NCI-H524 (cell line): ENCODE measurements at places on chromosomes 12 and 14.

- DNase-seq: no peak
Measured at GRCh38 chr12:101764051-101764792, 25.0 kb upstream of the SYCP3 start.

GRCh38 chr12:88299567-88300101, 157.5 kb downstream of the TMTC3 start:
- no peak for DNase-seq

- DNase-seq: no peak
Measured at GRCh38 chr12:26691234-26691970, 141.6 kb downstream of the ITPR2 start.

- DNase-seq: peak; percentile 64
Measured at GRCh38 chr14:100376751-100377171, 53.6 kb downstream of the SLC25A47 start.

- DNase-seq: no peak
Measured at GRCh38 chr12:9668161-9669018, 1.1 kb upstream of the CLEC2D start.

- DNase-seq: peak; percentile 46
Measured at GRCh38 chr14:55301437-55302121, 30.4 kb downstream of the FBXO34 start.

DNA sequence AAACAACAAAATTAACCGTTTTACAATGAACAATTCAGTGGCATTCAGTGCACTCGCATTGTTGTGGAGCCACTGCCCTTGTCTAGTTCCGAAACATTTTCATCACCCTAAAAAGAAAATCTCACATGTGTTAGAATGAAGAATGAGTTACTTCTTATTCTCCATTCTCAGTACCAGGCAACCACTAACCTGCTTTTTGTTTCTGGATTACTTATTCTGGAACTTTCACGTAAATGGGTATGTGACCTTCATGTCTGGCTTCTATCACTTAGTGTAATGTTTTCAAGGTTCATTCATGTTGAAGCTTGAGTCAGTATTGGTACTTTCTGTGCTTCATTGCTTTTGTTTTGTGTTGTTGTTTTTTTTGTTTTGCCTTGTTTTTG, 15.6 kb downstream of the RCOR1 start:
- DNase-seq: no peak

DNA sequence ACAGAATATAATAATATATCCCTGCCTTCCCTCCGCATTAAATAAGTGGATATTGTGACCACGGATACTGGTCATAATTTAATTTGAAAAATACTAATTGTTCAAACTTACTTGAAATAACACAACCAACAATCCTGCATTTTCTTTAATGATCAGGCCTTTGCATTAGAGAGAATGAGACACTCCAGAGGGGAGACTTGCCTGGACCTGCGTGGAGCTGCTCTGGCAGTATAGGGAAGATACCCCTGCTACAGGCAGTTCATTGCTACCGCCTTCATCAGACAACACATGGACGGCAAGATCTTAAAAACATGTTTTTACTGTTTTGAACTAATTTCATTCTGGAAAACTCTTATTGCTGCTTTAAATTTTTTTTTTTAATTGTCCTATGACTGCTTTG, 211.0 kb upstream of the FAR2 start:
- DNase-seq: no peak

- no peak for DNase-seq
Measured at GRCh38 chr12:67716817-67717216, 68.3 kb downstream of the DYRK2 start.

- peak; percentile 60 for DNase-seq
Measured at GRCh38 chr12:84842406-84843013, 70.1 kb downstream of the SLC6A15 start.

DNA sequence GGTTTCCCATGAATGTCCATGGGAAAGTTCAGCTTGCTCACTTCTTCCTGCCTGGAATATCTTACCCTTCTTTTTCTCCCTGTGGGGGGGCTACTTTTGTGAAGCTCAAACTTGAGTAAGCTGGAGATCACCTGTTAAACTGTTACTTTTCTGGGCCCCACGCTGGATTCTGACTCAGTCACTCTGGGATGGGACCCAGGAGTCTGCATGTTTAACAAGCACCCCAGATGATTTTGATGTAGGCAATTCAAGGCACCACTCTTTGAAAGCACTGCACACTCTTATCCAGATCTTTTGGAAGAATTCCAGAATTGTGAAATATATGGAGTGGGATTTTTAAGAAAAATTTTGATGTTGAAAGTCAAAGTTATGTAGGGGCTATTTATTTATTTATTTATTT, 46.3 kb upstream of the IGF1 start:
- DNase-seq: no peak

DNA sequence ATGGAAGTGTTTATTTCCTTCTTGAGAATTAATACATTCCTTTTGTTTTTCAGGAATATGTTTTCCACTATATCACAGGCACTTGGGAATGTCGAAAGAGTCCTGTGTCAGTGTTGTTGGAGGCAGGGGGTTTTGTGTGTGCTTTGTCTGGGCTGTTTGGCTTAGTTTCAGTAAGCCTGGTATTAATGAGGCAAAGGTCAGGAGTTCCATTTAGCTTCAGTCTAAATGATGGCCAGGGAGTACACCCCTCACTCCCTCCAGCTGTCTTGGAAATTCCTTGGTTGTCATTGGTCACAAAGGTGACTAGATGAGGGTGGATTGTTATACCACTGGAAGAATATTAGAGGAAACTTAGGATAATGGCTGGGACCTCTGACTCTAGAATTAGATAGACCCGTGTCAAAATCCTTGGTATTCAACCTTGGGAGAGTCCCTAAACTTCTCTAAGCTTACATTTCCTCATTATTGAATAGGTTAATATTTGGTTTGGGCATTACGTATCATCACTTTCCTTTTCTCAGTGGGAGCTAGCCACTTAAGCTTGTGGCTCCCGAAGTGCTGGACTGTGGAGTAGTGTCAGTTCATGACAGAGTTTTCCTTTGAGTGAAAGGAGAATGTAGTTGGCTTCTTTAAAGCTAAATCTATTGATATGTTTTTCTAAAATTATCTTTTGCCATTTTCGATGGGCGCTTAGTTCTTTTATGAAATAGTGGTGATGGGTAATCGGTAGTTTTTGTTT, 5.2 kb downstream of the FRS2 start:
- DNase-seq: no peak

GRCh38 chr12:53452159-53453077, 516 bp downstream of the PCBP2 start:
- DNase-seq: peak; percentile 77

GRCh38 chr12:38898001-38898684, 7.2 kb downstream of the CPNE8 start:
- DNase-seq: no peak

GRCh38 chr12:115210533-115211252, 526.7 kb upstream of the TBX3 start:
- no peak for DNase-seq

DNA sequence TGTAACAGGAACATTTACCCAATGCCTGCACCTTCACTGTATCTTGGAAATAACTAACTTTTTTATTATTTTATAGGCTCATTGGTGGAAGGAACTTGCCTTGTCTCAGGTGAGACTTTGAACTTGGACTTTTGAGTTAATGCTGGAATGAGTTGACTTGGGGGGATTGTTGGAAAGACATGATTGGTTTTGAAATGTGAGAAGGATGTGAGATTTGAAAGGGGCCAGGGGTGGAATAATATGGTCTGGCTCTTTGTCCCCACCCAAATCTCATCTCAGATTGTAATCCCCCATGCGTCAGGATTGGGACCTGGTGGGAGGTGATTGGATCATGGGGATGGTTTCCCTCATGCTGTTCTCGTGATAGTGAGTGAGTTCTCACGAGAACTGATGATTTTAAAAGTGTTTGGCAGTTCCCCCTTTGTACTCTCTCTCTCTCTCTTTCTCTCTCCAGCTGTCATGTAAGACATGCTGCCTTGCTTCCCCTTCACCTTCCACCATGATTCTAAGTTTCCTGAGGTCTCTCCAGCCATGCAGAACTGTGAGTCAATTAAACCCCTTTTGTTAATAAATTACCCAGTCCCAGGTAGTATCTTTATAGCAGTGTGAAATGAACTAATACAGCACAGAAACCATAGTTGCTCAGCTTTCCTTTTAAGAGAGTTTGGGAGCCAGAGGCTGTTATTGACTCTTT, 244.1 kb downstream of the BTG1 start:
- DNase-seq: no peak

DNA sequence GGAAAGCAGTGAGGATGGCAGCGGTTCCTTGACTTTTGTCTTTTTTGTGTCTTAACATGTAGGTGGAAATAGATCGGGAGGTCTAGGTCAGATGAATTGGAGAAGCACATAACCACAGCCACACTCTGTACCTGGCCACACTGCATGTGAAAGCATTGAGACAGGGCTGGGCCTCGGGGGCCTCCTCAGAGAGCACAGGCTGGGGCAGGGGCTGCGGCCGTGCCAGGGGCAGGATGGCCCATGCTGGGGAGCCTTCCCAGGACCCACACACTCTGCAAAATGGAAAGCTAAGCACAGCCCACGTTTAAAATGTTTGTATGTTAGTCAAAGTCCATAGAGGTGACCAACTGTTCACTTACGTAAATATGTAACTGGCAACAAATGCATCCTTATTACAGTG, 76.7 kb downstream of the PIWIL1 start:
- DNase-seq: no peak

GRCh38 chr12:31991146-31991545, 31.9 kb downstream of the RESF1 start:
- DNase-seq: no peak

- DNase-seq: no peak
Measured at GRCh38 chr14:92033433-92033832, 6.4 kb downstream of the TRIP11 start.

GRCh38 chr12:24127919-24128721, 178.7 kb upstream of the SOX5 start:
- DNase-seq: no peak

GRCh38 chr14:97602438-97603117, 805.4 kb downstream of the VRK1 start:
- no peak for DNase-seq

GRCh38 chr12:93140801-93141200, 211.7 kb upstream of the EEA1 start:
- DNase-seq: no peak

GRCh38 chr14:66135831-66136230, 350.3 kb upstream of the CCDC196 start:
- DNase-seq: no peak

DNA sequence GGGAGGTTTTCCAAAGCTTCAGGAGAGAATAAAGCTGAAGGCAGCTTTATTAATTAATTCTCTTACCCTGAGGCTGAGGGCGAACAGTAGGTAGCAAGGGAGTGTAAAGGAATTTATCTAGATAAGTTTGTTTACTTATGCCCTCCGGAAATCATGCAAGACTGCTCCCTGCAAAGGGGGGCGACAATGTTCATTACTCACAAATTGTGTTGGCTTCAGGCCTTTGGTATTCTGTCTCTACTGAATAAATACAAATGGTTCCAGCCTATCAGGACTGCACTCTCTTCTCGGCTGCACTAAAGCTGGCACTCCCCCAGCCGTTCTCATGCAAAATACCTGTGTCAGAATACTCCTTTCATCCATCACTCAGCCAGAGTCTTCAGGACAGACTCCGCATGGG, 120.8 kb downstream of the PPHLN1 start:
- no peak for DNase-seq

DNA sequence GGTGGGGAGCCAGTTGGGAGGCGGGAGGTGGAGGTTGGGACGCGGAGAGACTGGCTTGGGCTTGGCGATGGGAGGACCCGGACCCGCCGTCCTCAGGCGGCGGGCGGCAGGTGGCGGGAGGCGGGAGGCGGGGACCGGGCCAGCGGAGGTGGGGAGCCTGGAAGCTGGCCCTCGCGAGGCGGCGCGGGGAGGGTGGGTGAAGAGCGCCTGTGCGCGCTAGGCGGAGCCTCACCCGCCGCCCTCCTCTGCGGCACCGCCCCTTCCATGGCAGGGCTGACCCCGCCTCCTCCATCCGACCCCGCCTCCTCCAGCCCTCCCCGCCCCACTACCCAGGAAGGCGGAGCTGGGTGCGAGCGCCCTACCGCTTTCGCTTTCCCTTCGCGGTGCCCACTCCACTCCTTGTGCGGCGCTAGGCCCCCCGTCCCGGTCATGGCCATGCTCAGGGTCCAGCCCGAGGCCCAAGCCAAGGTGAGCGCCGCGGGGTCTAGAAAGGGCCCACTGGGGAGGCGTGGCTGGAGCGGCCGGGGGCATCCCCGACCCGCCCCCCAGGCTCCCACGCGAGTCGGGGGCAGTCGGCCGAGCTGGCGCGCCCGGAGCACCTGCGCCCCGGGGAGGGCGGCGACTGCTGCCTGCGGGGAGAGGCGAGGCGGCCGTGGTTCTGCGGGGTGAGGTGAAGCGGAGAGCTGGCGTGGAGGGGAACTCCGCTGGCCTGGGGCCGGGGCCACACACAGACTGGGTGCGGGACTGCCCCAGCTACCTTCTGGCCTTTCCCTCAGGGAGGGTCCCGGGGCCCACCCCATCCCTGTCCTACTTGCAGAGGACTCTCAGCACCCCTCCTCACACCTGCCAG, at the start of gene PSME1:
PSME1 (plus strand) TSS at position 361 of the 850 bp plus-strand sequence; CDS start at position 430, 69 bp downstream.
- DNase-seq: peak; percentile 88

GRCh38 chr12:22709292-22709691, 84.3 kb downstream of the ETNK1 start:
- DNase-seq: peak; percentile 61

DNA sequence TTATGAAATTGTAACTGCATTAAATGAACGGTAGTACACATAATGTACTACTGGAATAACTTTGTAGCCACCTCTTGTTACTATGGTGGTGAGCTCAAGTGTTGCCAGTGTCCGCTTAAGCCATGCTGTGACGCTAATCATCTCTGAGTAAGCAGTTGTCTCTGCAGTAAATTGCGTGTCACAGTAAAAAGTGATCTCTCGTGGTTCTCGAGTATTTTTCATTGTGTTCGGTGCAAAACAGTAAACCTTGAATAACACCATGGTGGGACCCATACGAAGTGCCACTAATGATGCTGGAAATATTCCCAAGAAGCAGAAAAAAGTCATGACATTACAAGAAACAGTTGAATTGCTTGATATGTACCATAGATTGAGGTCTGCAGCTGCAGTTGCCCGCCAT, 524.8 kb downstream of the SOX5 start:
- no peak for DNase-seq

GRCh38 chr12:15163030-15163976, 57.9 kb downstream of the RERG start:
- no peak for DNase-seq

- no peak for DNase-seq
Measured at GRCh38 chr14:61003571-61003970, 22.5 kb downstream of the SLC38A6 start.

GRCh38 chr12:1595690-1596347, 1.4 kb upstream of the FBXL14 start:
- DNase-seq: no peak
